ENCODE measurements at places on chromosomes 1 and 21.

DNA sequence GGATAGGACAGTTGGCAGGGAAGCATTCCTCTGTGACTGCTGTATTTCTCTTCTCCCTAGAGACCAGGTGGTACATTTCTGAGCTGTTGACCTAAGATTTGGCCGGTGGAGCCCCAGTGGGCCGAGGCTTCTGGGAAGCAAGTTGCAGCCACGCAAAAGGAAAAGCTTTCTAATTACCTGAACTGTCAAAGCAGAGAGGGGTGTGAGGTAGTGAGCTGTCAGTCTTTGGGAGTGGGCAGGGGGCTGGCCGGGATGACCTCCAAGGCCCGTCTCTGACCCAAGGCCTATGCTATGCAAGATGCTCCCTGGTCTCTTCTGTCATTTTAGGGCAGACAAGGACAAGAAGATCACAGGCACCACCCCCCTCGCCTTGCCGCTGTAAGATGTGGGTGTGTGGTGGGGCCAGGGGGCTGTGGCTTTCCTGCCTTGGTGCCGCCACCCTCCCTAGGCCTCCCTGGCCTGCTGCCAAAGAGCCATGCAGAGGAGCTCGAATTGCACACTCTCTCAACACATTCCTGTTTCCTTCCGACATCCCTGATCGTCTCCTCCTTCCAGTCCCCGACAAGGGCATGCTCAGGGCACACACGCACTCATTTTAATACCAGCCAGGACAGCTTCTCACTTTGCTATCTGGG lies 7.7 kb downstream of the PADI1 start:
- peak; percentile 61 for DNase-seq

GRCh38 chr1:8097077-8097799 lies 71.1 kb upstream of the ERRFI1 start:
- peak; percentile 90 for DNase-seq

GRCh38 chr1:73803380-73803779 lies 394.6 kb downstream of the LRRIQ3 start:
- no peak for DNase-seq

DNA sequence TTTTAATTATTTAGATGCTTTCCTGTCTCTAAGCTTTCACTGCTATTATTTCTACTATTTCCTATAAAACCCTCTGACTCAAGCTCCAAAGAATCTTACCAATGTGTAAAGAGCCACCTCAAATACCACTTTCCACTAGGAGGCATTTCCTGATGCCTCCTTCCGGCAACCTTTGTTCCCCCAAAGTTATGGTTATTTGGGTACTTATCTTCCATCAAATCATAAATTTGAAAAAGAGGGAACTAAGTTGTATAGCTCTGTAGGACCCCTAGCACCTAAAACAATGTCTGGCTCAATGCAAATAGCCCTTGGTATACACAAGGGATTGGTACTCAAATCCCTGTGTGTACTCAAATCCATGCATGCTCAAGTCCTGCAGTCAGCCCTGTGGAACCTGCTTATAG lies 79.6 kb downstream of the NME7 start:
- peak; percentile 70 for DNase-seq

DNA sequence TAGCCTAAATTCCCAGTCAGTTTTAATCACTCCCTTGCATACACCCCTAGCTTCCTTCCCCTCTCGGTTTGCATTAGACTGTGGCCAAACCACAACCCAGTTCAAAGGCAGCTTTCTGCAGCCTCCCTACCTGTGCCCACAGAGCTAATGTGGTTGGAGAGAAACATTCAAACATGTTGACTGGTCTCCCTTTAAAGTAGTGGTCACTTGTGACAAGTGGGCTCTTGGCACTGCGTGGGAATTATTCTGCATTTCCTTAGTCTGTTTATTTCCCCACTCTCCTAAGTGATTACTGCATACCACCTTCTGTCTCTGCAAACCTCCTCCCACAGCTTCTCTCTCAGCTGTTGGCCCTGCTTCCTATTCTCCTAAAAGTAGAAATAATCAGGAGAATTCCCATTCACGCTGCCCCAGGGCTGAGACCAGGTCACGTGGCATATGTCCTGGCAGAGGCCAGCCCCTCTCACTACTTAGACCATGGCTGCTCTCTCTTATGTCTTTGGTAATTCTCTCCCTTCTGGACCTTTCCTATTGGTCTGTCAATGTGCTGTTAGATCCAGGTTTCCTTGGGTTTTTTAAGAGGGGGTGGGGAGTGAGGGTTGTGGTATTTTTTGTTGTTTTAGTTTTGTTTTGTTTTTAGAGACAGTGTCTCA lies 38.4 kb upstream of the CD101 start:
- DNase-seq: peak; percentile 89

DNA sequence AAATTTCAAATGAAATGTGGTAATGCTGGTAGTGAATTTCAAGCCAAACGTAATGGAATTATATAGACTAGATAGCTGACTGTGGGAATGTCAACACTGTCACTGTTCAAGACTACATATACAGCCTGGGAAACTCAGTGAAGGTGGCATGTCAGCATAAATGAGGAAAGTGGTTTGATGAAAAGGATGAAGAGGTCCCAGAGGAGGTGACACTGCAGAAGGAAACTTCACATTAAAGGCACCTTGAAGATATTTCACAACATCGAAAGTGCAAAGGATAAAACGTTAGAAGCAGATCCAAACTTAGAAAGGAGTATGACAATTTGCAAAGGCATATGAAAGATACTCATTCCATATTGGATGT lies 25.7 kb downstream of the MAPKAPK2 start:
- no peak for DNase-seq

- DNase-seq: no peak
Measured at GRCh38 chr1:19339214-19339861, 27.2 kb downstream of the SLC66A1 start.

- DNase-seq: no peak
Measured at GRCh38 chr1:240255922-240256321, 164.2 kb downstream of the FMN2 start.

GRCh38 chr21:38709876-38710275 lies 95.9 kb upstream of the ETS2 start:
- DNase-seq: no peak

GRCh38 chr1:77756052-77756754 lies 3.4 kb downstream of the USP33 start:
- no peak for DNase-seq

DNA sequence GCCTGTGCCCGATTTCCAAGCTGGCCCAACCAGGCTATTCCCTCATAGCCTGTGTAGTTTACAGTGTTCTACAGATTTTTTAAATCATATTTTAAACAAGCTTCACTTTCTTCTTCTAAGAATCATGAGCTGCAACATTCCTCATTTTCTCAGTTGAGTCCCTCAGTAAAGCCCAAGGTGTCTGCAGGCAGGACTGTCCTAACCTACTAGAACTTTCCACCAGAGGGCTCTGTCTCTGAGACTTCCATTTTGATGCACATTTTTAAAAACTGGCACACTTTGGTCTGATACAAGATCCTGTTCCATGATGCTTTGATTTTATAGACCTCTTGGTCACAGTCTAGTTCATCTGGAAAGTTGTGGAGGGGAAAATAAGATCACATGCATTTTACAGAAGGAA lies 21.6 kb upstream of the SLAMF6 start:
- DNase-seq: peak; percentile 12

GRCh38 chr1:10980094-10980577 lies 32.3 kb upstream of the TARDBP start:
- peak; percentile 75 for DNase-seq

- no peak for DNase-seq
Measured at GRCh38 chr21:29267666-29268065, 31.1 kb upstream of the BACH1 start.
